ENCODE measurements at places on chromosomes 13 and 19.
A peak's percentile ranks its signal among the peaks of the same experiment; 100 is the strongest.

DNA sequence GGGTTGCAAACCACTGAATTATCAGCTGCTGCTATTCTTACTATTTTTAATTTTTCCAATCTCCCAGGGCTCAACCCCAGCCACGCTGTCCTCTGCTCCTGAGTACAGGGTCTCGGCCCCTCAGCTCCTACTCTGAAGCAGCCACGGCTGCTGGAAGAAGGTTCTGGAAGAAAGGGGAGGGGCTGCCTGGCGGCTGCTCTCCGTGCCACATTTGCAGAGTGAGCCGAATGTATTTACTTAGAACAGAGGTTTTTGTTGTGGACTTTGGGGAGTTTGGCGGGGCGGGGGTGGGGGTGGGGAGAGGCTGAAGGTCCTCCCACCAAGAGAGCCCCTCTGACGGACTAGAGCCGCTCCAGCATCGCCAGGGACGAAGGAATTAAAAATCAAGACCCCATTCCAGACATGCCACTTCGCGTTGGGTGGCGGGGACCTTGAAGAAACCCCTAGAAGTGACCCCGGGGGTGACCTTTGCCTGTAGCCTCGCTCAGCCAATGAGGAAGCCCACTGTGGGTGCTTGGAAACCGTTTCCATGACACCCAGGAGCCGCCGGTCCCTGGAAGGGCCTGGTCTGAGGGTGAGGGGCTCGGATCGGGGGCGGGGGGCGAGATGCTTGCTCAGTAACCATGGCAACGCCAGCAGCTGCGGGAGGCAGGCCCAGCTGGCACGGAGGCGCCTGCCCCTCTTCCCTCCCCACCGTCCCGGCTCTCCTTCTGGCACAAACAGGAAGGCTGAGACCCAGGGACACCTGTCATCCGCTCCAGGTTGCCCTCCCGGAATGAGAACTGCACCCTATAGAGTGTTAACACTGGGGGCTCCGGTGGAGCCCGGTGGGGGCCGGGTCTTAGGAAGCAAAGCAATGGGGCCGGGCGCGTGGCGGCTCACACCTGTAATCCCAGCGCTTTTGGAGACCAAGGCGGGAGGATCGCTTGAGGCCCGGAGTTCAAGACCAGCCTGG is 54.2 kb upstream of the PTPRS start:
- DNase-seq, result no peak

DNA sequence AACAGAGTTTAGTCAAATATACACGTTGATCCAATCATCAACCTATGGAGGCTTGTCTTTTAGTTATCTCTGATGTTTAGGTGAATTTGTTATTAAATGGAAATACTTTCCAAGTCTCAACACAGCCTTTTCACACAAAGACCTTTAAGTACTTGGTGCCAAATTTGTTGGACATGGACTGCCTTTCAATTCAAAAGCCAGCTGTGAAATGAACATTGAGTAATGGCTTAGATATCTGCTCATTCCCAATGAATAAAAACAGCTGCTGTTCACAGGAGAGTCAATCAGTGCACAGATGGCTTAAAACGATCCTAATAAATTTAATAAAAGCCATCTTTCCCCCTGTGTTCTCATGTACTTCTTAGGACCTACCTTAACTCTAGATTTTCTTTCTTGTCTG is 19.9 kb upstream of the DHRS12 start:
- DNase-seq, result no peak

- peak; percentile 1 for DNase-seq
Measured at GRCh38 chr13:114149774-114150740, 17.6 kb upstream of the RASA3 start.

DNA sequence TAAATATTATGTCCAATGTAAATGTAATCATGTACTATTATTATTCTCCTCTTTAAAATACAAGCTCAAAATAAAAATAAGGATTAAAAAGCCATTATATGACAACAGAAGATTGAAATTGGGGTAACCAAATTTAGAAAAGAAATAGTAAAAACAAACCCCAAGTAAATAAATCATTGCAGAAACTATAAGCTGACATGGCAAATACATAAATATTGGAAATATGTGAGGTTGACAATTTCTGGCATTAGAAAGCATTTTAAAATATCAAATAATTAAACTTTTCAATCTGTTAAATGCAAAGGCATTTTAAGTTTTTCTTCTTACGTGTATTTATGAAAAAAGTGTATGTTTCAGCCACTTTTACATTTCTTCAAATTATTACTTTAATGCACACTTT is 394.7 kb upstream of the DACH1 start:
- DNase-seq, result no peak

DNA sequence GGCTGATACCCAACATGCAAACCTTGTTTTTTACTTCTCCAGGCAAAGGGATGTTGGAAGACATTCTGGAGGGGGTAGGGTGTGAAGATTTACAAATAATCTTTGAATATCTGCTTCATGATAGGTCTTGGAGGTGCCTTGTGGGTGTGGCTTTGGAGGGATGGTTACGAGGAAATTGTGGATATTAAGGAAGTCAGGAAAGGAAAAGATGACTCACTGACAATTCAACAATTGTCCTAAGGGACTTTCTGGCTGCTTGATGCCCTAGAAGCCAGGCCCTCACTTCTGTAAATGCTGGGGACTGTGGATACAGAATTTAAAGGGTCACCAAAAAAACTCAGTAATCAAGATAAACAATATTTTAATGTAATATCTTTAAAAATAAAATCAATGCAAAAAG is 37.4 kb upstream of the ZNF527 start:
- no peak for DNase-seq

DNA sequence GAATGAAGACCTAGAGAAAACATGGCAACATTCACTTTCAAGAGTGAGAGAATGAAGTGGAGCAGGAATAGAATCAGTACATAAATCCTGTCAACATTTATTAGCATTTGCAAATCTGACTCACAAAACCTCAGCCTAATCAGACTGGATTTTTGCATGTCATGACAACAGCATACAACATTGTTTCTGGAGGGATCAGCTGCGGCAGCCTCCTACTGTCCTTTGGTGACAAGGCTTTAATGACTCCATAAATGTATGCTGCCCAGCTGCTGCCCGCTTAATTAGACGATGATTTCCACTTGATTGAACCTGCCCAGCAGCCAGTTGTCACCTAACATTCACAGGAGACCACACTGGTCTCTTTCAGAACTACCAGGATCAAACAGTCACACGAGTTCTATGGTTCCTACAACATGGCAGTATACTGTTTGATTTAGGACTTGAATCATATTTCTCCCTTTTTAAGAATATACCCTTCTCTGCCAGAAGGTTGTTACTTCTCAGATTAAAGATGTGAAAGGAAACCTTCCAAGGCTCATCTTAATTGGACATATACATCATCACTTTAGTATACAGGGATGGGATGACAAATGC is 9.3 kb downstream of the EBPL start:
- no peak for DNase-seq

- DNase-seq, result no peak
Measured at GRCh38 chr13:51270623-51271415, 48.6 kb downstream of the FAM124A start.

DNA sequence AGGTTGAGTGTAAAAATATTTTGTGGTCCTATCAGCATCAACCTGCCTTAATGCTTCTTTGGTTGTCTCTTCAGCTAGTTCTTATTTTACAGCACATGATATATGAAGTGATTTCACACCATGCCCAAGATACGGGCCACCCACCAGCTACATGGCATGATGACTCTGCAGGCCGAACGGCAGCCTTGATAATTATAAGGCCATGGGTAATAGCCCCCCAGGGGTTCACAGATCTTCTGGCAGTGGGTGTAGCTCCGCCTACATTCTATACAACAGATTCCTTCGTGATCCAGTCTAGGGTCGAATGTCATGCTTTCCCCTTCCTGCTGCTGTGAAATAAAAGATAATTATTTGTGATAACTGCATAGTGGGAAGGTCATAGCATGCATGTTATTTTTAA is 36.1 kb downstream of the CNMD start:
- DNase-seq, result no peak

DNA sequence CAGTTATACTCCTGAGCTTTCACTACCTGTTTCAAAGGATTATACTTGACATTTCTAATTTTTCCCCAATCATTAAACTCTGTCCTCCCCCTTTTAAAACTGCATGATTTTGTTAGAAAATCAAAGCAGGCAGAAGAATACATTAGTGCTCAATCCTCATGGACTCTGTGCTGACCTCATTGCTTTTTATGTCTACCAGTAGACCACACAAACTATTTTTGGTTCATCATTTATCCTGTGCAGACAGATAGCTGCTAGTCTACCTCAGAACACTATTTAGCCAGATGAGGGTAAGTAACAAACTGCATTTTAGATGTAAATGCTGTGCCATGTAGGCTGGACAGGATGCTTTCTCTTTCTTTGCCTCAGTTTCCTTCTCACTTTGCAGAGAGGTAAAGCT is 235.9 kb downstream of the DCT start:
- no peak for DNase-seq

- DNase-seq, result no peak
Measured at GRCh38 chr13:76848596-76848995, 37.6 kb downstream of the KCTD12 start.

GRCh38 chr13:64817691-64818090 is 2412.4 kb downstream of the PCDH9 start:
- DNase-seq, result no peak

- DNase-seq, result peak; percentile 66
Measured at GRCh38 chr19:6060600-6061375, 49.5 kb downstream of the RFX2 start.

- DNase-seq, result no peak
Measured at GRCh38 chr13:45833242-45833641, 18.3 kb downstream of the SIAH3 start.

GRCh38 chr19:32233091-32233490 is 112.3 kb upstream of the ZNF507 start:
- DNase-seq, result no peak
